ENCODE measurements at places on chromosomes 11 and 22.

- DNase-seq = no peak
Observed at GRCh38 chr11:68692115-68692514, 7.8 kb downstream of the GAL start.

- DNase-seq = no peak
Observed at GRCh38 chr11:46334211-46334610, 13.1 kb upstream of the DGKZ start.

DNA sequence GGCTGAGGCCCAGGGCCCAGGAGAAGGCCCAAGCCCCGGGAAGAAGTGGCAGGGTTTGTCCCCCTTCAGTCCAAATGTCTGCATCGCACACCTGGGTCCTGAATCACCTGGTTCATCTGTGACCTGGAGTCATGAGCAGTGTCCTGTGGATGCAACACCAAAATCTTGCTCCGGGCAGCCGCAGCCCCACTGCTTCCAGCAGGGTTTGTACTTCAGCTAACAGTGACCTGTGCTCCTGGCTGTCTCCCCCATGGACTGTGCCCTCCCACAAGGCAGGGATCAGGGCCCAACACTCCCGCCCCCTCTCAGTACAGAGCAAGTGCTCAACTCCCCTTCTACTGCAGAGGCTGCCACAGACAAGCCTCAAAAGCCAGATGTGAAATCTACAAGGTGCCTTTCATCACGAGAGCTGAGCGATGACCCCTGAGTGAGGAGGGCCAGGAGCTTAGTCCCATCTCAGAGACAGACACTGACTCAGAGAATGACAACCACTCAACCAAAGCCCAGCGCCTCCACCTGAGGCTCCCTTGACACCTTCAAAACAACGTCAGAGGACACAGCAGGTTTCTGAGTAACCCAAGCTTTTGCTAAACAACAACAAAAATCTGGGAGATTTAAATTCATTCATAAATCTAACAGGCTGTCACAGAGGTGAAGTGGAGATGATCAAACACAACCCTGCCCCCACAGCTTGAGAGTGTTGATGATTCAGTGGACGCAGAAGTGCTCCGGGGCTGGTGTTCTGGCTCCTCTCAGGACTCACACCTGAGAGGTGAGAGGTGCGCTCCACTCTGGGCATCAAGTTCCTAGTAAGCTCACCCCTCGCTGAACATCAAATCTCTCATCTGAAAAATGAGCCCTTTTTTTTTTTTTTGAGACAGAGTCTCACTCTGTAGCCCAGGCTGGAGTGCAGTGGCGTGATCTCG is 3.4 kb downstream of the KIAA0930 start:
- peak; percentile 29 for DNase-seq

GRCh38 chr22:44145544-44145943 is 35.2 kb upstream of the PARVG start:
- no peak for DNase-seq

DNA sequence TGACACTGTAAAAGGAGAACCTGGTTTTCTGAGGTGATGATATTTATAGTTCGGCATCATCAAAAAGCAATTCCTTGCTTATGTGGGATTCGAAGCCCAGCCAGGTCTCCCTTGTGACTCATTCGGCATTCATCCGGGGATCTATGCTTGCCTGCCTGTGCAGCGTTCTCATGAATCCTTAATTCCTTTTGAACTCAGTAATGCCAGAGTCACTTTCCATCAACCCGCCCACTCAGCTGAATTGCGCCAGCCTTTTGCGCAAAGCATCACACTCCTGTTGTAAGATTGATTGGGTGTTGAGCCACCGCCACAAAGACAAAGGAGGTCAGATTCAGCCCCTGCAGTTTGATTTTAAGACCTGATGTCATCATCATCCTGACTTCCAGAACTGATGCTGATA is 128.6 kb downstream of the SLC17A6 start:
- no peak for DNase-seq

DNA sequence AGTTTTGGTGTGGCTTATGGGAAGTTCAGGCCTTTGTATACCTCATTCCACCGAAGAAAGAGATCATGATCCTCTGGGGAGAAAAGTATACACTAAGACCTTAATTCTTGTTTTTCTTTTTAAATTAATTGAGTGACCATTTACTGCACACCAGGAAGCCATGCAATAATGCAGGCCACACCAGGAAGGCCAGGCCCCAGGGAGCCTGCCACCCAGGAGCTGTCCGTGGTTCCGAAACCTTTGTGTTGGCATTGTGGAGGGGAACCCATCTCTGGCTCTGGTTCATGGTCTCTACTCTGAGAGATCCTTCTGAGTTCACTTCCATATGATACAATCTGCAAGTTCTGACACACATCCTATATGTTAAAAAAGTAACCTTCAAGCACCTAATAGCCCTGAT is 291.8 kb downstream of the MIAT start:
- no peak for DNase-seq

DNA sequence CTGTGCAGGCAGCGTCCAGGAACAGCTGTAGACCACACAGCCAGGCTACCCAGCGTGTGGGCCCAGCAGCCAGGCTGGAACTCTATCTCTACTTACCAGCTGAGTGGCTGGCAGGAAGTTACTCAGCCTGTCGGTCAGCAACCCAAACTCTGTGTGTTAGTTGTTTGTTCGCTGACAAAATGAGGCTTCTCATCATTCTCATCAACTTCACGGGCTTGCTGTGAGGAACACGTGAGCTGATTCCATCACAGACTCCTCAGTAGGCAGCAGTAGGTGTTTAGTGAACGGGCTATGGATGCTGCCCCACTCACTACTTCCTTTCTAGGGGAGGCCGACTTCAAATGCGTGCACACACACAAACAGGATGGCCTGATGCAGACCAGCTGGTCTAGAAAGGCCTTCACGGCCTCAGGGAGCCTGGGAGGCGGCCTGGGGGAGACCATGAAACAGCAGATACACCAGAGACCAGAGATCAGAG is 830 bp upstream of the SPDYC start:
- DNase-seq = peak; percentile 45

- no peak for DNase-seq
Observed at GRCh38 chr11:110989428-110990133, 255.9 kb upstream of the POU2AF2 start.

DNA sequence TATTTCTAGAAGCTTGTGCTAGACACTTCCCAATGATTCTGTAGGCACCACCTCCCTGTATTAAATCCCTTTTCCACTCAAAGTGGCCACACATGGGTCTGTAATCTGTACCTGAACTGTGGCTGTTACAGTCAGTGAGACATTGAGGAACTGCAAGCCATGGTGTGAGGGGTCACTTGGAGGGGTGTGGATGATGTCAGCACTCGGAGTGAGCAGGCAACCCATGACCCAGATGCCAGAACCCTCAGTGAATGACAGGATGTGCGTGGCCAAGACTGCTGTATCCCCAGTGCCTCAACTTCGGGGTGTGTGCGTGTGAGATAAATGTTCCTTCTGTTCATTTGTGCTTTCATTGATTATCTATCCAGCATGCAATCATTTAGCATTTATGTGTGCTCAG is 14.7 kb upstream of the SHANK3 start:
- no peak for DNase-seq

GRCh38 chr22:36872084-36872483 is 11.3 kb downstream of the NCF4 start:
- no peak for DNase-seq

DNA sequence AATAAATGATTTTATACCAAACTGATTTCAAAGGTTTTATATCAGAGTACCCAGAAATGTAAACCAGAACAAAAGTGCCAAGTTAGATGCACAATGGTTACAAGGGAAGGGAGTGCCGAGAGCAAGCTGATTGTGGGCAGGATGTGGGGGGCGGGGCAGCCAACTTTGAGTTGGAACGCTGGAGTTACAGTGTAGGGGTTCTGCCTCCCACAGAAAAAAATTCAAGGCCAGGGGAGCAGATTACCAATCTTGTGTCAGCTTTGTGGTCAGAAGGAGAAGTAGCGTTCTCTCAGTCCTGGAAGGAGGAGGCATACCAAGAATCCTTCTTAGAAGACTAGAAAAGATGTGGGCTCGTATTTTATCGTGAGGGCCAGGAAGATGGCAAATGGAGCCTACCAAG is 15.9 kb upstream of the POU2AF2 start:
- DNase-seq = no peak

DNA sequence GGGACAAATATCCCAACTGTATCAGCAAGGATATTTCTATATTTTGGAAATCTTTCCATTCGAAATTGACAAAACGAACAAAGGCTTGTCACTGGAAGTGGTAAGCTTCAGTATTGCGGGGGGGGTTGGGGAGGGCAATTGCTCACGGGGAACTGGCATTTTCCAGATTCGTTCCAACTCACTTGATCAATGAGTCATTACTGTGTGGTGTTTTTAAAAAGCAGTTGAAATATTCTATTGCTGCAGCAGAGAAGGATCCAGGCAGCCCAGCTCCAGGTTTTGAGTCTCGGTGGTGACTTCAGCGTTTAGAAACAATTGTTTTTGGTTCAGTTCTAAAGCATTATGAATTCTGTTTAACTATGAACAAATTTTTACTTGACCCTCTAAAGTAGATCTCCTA is 33.8 kb upstream of the FBLN1 start:
- DNase-seq = no peak

DNA sequence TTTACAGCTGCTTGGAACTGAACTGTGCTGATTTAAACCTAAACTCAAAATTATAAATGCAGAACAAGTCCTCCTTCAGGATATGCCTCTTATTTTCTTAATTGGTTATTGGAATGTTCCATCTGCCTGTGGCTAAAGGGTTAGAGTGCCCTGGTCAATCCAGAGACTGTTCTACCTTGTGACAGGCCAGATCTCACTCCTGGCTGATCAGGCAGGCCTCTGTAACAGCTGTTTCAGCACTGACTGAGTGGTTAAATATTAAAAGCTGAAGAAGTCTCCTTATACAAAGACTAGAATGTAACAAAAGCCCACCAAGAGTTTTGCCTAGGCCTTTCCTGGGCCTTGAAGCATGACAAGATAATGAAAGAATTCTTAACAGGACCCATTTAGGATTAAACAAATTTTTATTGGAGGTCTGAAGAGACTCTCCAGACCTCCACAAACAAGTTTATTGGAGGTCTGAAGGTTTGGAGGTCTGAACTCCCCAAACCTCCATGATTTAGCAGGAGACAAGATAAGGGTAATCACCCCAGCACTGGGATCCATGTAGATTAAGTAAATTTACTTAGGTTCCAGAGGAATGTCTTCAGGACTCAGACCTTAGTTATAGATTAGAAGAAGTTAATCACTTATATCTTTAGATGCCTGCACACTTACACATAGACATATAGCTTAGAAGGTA is 35.8 kb downstream of the TMPRSS5 start:
- DNase-seq = no peak

- peak; percentile 55 for DNase-seq
Observed at GRCh38 chr11:10414659-10415058, 40.4 kb upstream of the AMPD3 start.

- no peak for DNase-seq
Observed at GRCh38 chr11:118524757-118525470, 2.4 kb upstream of the TTC36 start.

GRCh38 chr11:47143322-47143721 is 33.4 kb downstream of the ARFGAP2 start:
- DNase-seq = no peak

DNA sequence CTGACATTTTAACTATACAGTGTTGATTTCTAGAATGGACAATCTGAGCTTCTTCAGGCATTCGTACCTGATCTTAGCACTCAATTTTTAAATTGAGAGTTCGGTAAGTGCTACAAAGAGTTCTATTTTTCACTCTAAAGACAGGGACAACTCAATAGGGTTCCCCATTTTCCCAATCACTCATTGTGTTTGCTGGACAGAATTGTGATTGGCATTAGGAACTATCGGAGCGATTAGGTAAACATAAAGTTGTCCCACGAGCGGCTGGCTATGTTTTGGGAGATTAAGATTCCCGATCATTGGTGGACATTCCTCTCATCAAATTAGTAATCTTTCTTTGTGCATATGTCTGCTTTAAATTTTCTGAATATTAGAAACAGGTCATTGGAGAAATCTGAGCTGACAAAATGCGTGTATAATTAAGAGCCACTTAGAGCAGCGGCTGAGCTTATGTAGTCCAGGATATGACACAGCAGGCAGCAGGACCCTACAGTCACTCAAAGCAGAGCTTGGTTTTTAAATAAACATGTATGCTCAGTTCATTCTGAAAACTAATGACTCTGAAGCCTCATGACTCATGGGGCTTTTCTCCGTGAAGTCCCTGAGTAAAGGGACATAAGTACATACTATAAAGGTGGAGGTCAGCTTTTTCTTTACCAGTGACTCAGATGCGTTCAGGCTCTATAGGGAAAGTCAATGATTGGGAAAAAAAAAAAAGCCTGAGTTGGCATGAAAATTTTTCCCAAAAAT is 109.4 kb downstream of the GRIA4 start:
- no peak for DNase-seq

DNA sequence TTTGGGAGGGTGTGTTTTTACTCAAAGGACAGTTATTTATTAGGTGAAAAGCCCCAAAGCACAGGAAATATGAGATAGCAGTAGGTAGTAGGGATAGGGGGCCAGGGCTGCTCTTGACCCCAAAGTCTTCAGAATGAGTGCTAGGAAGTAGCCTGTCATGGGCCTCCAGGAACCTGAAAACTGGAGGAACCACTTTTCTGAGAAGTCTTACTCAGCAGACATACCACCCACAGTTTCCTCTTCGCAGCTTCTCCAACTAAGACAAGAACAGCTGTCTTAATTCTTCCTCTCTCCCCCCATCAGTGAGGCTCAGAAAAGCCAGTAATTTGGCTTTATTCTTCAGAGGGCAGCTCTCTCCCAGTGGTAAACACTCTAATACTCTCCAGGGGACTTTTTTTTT is 84.0 kb upstream of the CTSC start:
- no peak for DNase-seq

GRCh38 chr11:76119032-76119431 is 87.3 kb downstream of the WNT11 start:
- no peak for DNase-seq

GRCh38 chr11:17810746-17811145 is 76.2 kb downstream of the KCNC1 start:
- no peak for DNase-seq

DNA sequence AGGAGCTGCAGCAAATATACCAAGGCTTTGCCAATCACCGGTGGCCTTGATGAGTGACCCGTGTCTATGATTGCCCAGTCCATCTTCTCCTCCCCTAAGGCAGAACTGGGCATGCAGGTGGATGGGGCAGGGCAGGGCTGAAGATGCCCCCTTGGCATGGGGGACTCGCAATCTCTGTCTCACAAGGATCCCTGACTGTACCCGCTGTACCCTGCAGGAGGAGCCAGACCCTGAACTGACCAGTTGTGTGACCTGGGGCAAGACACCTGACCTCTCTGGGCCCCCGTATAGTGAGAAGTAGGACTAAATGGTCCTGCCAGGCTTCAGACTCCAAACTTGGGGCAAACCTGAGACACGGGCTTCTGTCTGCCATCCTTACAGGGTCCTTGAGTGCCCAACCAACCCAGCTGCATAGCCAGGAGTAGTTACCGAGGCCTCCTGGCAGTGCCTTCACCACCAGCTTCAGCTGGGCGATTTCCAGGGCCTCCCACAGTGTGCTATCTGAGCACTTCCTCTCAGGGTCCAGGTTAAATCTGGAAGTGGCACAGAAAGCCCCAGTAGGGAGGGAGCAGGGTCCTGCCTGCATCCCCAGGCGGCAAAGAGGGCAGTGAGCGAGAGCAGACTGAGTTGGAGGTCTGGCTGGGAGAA is 6.4 kb upstream of the KCNJ11 start:
- DNase-seq = no peak

Data from kidney (tissue), 22 donors.